ENCODE measurements at places on chromosomes 13 and 19.

DNA sequence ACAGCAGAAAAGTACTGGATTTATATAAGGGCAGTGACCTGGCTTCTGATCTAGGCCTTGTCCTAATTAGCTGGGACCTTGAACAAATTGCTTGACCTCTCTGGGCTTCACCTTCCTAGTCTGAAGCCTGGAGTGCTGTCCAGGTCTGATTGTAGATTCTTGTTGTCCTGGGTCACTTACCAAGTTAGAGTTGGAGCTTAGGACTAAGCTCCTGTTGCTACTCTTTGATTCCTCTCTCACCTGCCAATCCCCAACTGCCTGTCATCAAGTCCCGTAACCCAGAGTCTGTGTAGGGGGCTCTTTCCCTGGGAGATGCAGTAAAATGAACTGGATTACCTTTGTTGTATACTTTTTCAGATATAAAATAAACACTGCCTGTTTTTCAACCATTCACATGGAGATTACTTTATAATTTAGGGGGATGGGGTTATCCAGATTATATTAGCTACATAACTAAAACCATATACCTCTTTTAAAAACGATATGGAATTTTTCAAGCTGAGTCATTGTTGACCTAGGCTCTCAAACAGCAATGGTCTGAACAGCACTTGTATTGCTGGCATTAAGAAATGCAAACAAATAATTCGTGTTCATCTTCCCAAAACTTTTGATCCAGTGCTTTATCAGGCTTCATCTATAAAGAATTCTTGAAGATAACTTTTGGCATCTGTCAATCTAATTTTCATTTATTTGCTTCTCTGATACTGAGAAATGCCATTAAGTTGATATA is 5.8 kb downstream of the ARHGAP35 start:
- no peak for DNase-seq

DNA sequence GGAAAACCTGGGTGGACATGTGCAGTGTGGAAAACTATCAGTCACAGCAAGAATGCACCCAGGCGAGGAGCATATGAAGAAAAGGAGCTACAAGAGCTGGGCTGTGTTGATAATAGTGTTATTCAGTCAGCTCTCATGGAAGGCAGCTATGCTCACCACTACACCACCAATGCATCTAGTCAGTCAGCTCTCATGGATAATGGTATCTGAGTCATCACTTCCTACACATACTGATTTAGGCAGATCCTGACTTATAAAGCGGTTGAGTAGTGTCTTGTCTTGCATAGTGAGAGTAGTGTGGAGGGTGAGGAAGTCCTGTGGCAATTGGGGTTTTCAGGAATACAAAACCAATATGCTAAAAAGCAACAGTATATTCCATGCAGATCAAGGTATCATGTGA is 9.1 kb upstream of the ZNF160 start:
- DNase-seq: no peak

DNA sequence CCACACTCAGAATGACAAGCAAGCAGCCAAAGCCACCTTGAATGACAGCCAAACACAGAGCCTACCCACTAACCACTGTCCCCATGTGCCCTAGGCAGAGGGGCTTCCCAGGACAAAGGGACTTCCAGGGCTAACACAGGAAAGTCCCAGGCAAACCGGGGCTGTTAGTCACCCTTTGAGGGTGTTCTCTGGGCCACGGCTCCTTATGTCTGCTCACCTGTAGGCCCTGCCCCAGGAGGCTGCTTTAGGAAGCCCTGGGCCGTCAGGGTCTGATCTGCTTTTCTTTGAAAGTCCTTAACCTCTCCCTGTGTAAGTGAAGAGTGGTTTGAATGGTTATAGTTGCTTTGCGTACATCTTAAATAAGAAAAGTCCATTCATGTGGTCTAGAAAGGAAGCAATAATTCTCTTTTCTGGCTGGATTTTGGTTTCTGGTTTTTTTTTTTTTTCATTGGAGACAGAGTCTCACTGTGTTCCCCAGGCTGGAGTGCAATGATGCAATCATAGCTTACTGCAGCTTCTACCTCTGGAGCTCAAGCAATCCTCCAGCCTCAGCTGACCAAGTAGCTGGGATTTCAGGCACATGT is 161.4 kb downstream of the EFNB2 start:
- no peak for DNase-seq

GRCh38 chr19:37877147-37877546 is 29.2 kb downstream of the WDR87 start:
- DNase-seq: no peak

DNA sequence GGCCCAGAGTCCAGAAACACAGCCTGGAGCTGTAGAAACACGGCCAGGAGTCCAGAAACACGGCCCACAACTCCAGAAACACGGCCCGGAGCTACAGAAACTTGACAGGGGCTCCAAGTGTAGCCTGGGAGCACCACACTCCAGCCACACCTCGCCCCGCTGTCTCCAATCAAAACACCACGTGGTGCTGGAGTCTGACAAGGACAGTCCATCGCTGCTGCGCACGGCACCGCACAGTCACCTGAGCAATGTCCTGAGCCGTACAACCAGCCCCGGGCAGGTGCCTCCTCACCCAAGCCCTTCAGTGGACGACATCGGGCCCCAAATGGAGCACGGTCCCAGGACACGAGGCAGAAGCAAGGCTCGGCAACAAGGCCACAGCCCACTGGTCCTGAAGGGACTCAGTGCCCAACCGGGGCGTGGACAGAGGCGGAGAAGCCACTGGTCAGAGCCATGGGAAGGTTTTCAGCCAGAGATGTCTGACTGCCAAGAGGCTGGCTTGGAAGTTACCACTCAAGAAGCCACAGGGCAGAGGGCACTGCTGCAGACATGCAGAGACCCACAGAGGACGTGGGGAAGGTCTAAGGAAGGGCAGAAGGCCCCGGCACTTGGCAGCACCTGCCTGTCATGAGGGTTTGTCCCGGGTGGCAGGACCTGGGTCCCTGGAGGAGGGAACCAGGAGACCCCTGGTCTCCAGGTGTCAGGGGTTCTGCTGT is 19.7 kb upstream of the PLPP2 start:
- DNase-seq: no peak

DNA sequence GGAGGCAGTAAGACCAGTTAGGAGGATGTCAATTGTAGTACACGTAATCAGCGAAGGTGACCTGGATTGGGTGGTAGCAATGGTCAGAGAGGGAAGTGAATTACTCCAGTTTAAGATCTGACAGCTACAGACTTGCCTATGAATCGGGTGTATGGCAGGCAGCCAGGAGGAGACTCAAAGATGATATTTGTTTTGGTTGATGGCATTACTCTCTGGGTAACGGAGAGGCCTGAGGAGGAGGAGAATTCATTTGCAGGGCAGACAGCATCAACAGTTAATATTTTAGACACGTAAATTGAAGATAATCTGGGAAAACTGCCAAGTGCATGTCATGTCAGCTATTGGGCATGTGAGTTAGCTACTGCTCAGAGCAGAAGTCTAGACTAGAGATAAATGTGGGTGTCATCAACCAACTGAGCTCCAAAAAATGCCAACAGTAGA is 109.2 kb downstream of the SGCG start:
- no peak for DNase-seq

- DNase-seq: peak; percentile 20
Observed at GRCh38 chr19:55305491-55305890, 19.6 kb downstream of the TMEM150B start.

- no peak for DNase-seq
Observed at GRCh38 chr19:52494518-52494917, 33.0 kb upstream of the ZNF808 start.

GRCh38 chr13:45240143-45240542 is 39.3 kb upstream of the KCTD4 start:
- no peak for DNase-seq

- DNase-seq: peak; percentile 55
Observed at GRCh38 chr19:19366434-19367396, 38.8 kb upstream of the GATAD2A start.

GRCh38 chr19:45752639-45753038 is 16.4 kb downstream of the SIX5 start:
- DNase-seq: no peak

DNA sequence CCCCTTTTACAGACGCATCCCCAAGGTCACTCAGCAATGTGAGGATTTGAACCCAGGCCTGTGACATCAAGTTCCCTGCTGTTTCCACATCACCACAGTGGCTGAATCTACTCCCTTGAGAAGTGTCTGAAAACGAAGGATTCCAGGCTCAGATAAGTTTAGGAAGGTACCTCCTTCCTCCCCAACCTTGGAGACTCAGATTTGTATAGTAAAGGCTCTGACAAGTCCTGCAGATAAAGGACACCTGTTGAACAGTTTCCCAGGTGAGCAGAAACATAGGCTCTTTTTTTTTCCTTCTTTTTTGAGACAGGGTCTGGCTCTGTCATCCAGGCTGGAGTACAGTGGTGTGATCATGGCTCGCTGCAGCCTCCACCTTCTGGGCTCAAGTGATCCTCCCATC is 56.4 kb upstream of the PTPRS start:
- no peak for DNase-seq

- no peak for DNase-seq
Observed at GRCh38 chr13:92538164-92538563, 688.4 kb upstream of the GPC6 start.

- no peak for DNase-seq
Observed at GRCh38 chr19:48900477-48901406, 630 bp downstream of the NUCB1 start.

- DNase-seq: no peak
Observed at GRCh38 chr19:38358071-38358470, 16.3 kb upstream of the PSMD8 start.

DNA sequence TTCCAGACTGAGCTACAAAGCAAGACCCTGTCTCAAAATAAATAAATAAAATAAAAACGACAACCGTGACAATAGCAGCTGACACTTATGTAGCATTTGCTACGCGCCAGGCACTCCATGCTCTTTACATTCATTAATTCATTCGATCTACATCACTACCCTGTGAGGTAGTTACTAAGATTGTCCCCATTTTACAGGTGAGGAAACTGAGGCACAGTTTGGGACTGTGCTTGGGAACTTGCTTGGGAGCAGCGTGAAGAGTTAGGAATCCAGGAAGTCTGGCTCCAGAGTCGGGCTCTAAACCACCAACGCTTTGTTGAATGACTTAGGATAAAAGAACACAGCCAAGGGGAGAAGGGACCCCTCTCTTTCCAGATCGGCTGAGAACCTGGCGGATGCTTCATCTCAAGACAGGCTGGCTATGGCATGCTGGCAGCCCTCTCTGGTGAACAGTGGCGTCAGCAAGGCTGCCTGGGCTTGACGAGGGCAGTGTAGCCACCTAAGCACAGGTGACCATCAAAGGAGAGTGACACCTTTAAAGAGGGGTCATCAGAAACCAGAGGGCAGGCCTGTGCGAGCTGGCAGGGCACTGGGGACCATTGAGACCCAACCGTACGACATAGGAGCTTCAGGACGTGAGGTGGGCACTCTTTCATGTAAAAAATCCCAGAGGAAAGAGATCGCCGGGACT is 591 bp downstream of the DOHH start:
- DNase-seq: no peak

DNA sequence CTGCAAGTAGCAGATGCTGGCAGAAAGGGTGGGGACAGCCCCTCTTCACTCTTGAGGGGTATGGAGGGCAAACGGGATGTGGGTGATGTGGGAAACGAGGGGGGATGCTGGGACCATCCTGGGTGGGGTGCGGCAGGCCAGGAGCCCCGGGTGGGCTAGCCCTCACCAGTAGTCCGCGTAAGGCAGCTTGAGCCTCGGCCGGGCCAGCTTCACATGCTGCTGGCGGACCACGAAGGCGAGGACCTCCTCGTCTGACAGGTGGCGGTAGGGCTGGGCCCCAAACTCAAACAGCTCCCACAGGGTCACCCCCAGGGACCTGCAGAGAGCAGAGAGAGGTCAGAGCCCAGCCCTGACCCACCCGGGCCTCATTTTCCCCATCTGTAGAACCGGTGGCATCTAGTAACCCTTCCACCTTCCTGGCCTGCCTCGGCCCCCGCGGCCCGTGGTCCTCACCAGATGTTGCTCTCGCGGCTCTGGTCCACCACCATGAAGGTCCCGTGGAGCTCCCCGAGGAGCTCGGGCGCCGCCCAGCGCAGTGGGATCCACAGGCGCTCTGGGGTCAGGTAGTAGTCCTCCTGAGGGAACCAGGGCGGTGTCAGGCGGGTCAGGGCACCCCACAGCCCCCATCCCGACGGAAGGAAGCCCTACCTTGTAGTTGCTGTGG is 10.7 kb downstream of the LMTK3 start:
- no peak for DNase-seq

GRCh38 chr19:31223740-31224534 is 125.3 kb downstream of the TSHZ3 start:
- no peak for DNase-seq

DNA sequence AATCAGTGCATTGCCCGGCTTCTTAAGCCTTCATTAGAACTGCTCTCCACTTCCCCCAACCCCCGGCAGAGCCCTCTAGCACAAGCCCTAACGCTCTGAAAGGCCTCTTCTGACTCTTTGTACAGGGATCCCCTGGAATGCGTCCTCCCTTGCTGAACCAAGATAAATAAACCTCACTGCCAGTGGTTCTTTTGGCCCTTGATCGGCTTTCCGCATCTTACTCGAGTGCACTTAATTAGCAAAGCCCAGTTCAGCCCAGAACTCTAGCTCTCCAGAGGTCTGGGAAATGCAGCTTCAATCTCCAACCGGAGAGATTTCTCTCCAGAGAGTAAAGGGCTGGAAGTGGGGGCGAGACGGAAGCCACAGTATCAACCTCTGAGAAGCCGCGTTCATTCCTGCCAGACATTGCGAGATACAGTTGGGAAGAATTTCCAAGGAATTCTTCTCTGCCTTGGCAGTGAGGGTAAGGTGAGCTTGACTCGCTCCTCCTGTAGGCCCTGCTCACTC is 8.7 kb upstream of the ZNF444 start:
- DNase-seq: no peak

DNA sequence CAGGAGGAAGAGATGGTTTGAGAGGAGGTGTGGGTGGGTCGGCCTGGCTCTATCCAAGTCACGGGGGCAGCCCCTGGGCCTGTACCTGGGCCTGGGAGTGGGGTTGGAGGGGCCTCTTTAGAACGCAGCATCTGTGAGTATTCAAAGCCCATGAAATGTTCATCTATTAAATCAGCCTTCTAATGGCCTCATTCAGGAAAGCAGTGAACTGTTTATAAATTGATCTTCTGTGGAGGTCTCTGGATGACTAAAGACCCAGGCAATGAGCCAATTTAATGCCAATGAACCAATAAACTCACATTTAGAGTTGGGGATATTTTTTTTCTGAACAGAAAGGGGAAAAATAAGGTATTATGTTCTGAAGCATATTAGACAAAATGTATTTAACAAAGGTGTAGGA is 19.9 kb upstream of the GGACT start:
- no peak for DNase-seq

DNA sequence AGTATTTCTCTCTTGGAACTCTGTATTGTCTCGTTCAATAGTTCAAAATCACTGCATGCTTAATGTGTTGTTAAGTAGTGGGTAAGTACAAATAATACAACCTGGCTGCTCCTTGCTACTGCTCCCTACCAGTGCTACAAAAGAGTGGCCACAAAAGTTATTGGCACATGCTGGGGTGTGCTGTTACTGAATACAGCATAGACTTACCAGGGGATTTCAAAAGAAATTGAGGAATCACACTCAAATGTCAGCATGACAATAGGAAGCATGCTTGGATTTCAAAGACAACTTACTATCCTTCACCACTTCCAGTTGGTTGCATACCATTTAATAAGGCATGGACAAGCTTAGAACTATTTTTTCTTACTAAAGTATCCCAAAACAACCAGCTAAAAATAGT is 1041.3 kb upstream of the SPRY2 start:
- DNase-seq: no peak

Measured in stimulated activated CD8-positive, alpha-beta memory T cell treated with anti-CD3 and anti-CD28 coated beads, Interleukin-2, amount 100 ng/mL, for 48 hours (primary cell).